ENCODE measurements at places on chromosomes 2 and 18.
A peak's percentile ranks its signal among the peaks of the same experiment; 100 is the strongest.

GRCh38 chr2:205527801-205528200 is 154.5 kb upstream of the NRP2 start:
- no peak for DNase-seq

DNA sequence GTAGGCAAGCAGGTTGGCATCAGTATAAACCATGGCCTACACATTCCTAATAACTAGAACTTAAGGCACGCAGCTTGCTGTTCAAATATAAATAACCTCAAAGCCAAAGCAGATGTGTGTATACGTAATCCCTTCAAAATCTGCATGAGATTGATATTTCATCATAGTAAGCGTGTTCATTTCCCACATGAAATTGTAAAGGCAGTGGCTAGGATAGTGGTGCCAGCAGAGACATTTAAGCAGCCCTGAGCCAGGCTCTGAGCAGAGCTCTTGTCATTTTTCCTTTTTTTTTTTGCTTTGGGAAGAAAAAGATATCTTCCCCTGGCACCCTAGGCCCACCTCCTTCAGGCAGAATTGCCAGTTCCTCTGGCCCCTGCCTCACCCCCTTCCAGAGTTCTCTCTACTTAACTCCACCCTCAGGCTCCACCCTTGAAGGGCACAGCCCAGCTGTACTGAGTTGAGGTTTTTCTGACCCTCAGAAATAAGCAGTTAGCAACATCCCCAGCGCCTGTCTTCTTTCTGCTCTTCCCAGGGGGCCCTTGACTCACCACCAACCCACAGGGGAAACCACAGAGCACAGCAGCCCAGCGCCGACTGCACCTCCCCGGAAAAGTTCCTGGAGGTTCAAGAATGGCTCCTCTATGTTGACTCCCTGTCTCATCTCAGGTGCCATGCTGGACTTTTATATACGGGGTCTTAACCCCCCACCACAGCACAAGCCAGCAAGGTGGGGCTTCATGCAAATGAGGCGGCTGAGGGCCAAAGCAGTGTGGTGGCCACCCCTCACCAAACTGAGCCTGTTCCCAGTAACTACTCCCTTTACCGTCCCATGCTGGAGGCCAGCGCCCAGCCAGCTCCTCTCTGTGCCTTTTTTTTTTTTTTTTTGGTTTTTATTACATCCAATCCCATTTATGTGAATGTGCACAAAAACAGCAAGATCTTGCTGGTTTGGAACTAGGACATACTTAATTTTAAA is 84.7 kb downstream of the EHD3 start:
- DNase-seq = peak; percentile 5

DNA sequence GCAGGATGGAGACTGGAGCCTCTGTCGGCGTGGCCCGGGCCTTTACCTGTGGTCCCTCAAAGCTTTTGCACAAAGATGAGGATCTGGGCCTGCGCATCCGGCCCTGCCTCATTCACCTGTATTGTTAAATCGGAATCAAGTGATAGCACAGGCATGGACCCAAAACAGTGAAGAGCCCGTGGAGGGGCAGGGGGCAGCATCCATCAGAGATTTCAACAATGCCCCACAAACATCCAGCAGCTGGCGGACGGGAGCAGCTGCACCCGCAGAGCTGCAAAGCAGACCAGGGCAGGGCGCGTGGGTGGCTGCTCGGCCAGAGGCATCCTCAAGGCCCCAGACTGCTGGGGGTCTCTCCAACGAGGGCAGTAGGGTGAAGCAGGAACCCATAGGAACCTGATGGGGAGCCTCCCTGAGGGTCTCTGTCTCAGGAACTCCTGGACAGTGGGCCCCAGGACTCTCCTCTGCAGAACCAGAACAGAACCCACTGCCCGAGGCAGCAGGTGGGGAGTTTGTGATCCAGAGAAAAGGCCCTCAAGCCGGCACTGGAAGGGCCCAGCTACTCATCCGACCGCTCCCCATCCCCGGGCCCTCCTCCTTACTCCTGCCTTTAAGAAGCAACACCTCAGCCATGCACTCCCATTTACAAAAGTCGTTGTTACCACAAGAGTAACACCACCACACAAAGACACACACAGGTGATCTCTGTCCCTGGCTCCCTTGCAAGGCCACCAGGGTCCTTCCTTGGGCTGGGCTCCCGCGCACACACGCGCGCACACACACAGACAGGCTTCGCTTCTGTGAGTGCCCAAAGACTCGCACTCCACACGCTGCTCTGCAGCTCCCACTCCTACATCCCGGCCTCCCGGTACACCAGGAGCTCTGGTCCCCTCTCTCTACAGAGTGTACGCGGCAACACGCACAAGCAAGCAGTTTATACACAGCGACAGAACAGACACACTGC is 28.8 kb downstream of the HDAC4 start:
- DNase-seq = no peak

DNA sequence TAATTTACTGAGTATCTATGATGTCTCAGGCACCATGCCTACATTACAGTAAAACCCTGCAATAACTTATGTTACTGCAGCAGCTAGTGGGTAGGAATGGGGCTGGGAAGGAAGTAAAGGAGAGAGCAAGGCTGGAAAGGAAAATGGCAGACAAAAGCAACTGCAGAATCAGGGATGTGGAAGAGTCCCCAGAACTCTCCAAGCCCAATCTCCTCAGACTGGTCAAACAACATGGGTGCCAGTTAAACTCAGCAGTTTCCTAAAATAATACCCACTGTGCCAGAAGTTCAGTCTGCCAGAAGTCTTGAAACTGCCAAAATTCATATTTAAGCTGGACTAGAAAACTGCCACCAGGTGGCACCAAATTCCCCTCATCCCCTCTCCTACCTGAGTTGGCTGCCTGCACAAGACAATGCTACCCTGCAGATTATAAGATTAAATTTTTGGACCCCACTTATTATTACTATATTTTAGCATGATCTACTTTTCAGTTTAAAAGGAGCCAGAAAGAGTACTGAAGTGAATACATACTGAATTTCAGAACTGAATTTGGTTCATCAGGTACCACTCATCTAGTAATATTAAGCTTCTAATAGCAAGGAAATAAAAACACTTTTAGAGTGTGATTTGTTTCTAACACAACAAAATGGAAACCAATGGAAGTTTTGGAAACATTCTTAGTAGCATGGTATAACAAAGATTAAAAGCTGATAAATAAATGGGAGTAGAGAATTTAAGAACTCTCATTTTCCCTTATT is 86.8 kb upstream of the DNER start:
- DNase-seq = peak; percentile 47

DNA sequence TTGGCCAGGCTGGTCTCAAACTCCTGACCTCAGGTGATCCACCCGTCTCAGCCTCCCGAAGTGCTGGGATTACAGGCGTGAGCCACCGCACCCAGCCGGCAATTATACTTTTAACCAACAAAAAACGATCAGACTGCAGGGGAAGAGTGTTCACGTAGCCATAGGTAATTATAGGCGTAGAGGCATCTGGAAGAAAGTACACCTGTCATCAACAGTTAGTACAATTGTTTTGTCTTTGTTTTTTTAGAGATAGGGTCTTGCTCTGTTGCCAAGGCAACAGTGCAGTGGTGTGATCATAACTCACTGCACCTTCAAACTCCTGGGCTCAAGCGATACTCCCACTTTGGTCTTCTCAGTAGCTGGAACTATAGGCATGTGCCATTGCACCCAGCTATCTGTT is 20.0 kb downstream of the ST3GAL5 start:
- no peak for DNase-seq

DNA sequence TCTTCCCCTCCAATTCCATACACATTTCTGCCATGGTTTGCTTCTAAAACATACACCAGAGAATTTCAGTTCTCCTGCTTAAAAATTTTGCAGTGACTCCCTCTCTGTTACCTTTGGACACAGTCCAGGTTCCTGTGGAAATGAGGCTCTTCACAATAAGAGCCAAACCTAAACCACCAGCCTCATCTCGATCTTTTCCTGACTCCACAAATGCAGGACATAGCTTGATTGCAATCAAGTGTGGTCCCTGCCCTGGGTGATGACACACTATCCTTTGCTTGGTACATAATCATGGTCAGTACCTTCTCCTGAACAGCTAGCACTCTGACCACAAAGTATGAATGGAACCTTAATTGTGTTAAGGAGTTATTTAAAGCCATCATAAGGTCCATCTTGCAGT is 134.9 kb upstream of the CHAC2 start:
- no peak for DNase-seq

GRCh38 chr2:110219496-110220189 is 7.3 kb upstream of the MTLN start:
- no peak for DNase-seq

- DNase-seq = no peak
These were observed 177.5 kb upstream of the GATA6 start for GRCh38 chr18:21991886-21992285.

DNA sequence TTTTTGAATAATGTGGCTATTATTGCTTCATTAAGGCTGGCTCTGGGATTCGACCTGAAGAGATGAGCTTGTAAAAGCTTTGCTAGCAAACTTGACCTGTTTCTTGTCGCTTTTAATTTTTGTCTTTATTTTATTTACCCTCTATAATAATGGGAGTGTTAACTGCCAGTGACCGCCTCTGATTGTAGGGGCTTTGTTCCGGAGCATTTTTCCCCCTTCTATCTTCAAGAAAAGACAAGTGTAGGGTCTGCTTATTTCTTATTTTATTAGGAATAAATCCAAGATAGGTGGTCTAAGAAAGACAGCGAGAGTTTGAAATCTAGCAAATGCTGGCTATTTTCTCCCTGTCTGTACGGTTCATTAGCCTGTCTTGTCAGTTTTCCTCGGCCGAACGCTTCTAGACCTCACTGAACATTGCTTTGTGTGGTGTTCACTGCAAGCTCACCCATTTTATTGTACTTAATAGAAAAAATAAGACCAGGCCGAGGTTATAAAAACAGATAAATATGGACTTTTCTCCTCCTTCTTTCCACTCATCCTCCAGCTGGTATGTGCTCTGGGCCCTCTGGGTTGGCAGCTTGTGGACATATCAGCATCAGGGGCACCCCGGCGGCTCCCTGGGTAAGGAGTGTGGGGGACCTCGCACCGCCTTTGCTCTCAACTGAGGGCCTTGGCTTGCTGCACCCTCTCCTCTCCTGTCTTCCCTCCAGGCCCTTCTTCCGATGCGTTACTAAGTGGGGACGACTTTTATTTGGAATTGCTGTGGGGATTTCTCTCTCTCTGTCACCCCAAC is 8.5 kb downstream of the MEIS1 start:
- DNase-seq = no peak

- no peak for DNase-seq
These were observed 9.2 kb upstream of the CD28 start for GRCh38 chr2:203697190-203697589.

DNA sequence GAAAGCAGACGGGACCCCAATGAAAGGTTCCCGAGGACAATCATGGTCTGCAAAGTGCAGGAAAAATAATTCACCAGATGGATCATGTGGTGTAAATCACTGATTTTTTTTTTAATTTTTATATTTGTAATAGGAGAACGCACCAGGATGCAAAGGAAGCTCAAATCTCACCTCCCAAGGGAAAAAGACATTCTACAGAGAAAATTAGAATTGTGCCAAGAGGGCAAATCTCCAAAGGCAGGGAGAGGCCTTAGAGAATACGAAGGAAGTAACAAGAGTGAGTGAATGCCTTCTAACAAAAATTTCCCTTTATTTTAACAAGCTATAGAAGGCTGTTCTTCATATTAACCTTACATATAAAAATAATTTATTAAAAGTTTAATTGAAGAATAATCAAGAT is 90.9 kb downstream of the ANKRD44 start:
- DNase-seq = no peak

- DNase-seq = no peak
These were observed 44.3 kb downstream of the MYCN start for GRCh38 chr2:15984368-15985255.

DNA sequence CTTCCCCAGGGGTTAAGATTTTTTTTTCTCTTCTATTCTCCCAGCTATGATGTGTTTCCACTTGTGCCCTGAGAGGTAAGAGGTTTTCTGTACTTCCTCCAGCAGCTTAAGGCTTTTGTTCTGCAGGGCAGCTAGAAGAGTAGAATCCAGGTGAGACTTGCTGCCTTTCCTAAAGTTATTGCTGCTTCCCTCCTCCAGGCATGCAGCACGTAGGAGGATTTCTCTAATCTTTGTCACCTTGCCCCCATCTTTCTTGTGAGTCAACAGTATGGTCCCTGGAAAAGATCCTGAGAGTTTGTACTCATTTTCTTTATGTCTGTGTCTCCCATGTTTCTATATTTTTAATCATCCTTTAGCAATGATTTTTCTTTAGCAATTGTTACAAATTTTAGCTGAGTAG is 462.2 kb downstream of the SETBP1 start:
- DNase-seq = no peak

GRCh38 chr18:3869848-3870247 is 419.9 kb downstream of the TGIF1 start:
- DNase-seq = no peak

All from activated T-helper 1 cell treated with Interleukin-2 at 50 U/mL for 16 hours (primary cell).